ENCODE measurements at places on chromosomes 6 and 20.

- DNase-seq: no peak
Observed at GRCh38 chr20:58847463-58847862, 3.2 kb downstream of the GNAS-AS1 start.

- no peak for DNase-seq
Observed at GRCh38 chr6:89313006-89313405, 2.1 kb downstream of the GABRR2 start.

GRCh38 chr20:15205028-15205427 lies 867.6 kb upstream of the FLRT3 start:
- no peak for DNase-seq

DNA sequence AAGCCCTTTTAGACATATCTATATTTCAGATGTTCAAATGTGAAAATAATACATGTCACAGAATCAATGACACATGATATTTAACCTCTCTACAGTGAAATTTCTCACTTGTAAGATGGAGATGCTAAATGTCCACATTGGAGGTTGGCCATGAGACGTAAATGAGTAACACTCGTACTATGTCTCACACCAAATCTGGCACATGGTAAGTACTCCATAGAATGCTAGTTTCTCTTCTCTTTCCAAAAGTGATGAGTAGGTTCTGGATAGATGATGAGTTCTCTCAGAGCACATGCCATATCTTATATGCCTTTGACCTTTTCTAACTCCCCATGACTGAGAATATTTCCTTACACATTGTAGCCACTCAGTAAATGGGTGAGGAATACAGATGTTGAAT lies 17.7 kb downstream of the GFOD1 start:
- DNase-seq: no peak

GRCh38 chr6:159233365-159234101 lies 64.3 kb downstream of the FNDC1 start:
- DNase-seq: no peak

DNA sequence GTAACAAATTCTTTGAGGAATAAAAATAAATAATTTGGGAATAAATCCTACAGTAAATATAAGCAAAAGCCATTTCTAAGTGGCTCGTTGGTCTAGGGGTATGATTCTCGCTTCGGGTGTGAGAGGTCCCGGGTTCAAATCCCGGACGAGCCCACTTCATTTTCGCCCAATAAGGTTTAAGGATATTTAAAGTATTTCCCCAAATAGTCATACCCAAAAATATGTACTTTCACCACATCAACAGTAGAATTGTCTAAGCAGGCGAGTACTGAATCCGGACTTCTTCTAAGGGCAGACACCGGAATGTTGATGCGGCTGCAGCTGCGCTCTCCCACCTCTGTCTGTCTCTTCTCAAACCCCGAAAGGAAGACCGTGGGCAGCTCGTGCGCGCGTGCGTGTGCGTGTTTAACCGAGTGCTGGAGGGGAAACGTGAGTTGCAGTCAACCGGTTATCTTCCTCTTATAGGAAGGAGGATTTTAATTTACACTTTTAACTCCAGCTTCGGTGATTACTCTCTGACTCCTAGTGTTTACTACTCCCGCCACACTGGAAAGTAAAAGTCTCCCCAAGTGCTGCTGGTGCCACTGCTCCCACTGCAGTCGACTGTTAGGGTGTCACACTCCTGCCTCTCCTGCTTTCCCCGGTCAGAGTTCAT lies 155.7 kb upstream of the PRSS16 start:
- no peak for DNase-seq

GRCh38 chr6:163099621-163100171 lies 314.8 kb upstream of the QKI start:
- DNase-seq: no peak

- no peak for DNase-seq
Observed at GRCh38 chr6:147740326-147740725, 231.8 kb downstream of the SAMD5 start.

- DNase-seq: no peak
Observed at GRCh38 chr6:128738112-128738511, 144.8 kb upstream of the LAMA2 start.

DNA sequence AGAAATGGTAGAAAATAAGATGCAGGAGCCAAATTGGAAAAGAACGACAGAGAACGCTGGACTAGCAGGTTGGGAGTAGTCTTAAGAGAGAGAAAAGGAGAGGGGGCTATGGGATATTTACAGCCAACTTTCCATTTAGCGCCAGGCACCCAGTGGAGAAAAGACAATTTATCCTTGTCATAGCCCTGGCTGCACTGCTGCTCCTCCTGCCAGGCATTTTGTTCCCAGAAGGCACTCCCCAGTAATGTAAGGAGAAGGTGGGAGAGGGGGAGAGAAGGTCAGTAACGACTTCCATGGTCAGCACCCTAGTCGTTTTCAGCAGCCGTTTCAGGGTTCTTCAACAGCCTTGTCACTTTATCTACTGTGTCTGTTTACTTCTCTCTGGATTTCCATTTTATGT lies 159.0 kb downstream of the TRMT11 start:
- no peak for DNase-seq

DNA sequence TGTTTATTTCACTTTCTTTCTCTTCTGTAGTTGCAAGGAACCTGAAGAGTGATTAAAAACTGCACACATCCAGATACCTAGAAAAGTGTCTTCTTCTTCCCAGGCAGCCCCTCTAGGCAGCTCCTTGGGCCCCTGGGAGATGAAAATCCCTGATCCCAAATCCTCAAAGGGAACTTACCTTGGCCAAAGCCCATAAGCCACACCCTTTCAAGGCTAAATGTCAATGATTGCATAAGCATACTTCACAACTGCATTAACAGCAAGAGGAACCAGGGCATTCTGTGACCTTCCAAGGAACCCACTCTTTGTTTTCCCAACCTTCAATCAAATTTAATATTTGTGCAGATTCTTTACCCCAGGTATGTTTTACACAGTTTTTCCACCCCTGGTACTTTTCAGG lies 4.4 kb upstream of the HMGN3 start:
- DNase-seq: no peak

GRCh38 chr6:117089604-117090003 lies 175.8 kb upstream of the VGLL2 start:
- no peak for DNase-seq

DNA sequence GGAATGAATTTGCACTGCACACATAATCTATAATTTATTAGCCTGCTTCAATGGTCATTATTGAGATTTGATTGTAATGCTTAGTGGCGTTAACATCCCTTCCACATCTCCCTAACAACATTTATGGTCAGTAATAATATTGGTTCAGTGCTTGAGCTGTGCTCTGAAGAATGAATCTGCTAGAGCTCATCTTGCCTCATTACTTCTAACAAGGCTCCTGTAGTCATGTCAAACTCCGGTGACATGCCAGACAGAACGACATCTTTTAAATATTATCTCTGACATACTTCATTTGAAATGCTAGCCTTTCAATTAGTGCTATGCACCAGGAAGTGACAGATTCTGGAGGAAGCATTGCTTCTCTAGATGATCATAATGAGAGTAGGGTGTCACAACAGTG lies 240.3 kb upstream of the BTBD3 start:
- DNase-seq: no peak

DNA sequence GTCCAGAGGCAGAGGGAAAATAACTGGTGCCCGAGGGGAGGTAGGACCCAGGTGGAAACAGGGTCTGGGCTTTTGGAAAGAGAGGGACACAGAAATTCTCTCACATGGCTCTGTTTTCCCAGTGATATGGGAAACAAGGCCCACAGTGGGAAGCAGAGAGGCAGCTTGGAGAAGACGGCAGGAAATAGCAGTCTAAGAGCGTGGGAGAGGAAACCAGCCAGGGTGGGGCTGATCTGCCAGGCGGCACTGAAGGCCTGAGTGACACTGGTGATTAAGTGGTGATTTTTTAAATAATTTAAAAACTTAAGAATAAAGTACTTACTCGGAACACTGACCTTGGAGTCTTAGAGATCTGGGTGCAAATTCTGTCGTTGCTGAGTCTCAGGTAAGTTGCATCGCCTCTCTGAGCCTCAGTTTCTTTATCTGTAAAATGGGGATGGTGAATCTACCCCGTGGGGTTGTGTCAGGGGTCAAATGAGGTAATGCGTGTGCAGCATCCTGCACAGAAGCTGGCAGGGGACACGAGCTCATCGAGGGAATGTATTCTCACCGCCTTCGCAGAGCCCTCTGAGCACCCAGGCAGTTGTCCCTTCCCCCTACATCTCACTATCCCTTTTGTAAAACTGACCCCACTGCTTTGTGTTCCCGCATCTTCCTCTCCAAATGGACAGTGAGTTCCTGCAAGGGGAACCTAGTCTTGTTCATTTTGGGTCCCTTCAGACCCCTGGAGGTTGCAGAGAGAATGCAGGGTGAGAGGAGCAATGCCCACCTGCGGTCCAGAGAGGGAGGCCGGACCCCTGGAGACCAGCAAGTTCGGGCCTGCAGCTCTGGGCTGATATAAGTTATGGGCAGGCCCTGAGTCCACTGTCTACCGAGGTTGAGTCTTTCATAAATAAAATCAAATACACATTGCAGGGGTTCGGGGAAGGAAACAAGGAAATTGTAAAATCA lies 228.6 kb upstream of the PMEPA1 start:
- DNase-seq: no peak

DNA sequence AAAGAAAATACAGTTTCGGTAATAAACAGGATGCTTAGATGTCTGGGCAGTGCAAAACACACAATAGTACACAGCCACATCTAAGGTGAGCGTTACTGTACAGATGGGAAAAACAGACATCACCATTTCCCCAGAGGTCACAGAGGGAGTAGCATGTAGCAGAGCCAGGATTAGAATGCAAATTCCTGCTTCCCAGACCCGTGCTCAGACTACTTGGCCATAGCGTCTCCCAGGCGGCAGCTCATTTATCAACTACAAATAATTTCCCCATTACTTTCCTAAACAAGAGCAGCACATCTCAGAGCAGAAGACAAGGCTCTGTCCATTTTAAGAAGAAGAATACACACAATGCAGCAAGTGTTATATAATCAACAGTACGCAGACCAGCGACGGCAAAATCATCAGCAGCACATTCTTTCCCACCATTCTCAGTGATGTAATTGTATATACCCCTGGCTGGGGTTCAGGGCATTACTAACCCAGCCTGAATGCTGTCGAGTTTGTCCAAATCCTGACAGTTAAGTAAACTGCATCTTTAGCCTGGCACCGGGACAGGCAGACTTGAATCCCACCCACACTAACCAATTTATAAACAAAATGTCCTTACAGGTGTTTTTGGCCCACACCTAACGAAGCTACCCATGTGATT lies 61.9 kb downstream of the CNKSR3 start:
- DNase-seq: no peak

DNA sequence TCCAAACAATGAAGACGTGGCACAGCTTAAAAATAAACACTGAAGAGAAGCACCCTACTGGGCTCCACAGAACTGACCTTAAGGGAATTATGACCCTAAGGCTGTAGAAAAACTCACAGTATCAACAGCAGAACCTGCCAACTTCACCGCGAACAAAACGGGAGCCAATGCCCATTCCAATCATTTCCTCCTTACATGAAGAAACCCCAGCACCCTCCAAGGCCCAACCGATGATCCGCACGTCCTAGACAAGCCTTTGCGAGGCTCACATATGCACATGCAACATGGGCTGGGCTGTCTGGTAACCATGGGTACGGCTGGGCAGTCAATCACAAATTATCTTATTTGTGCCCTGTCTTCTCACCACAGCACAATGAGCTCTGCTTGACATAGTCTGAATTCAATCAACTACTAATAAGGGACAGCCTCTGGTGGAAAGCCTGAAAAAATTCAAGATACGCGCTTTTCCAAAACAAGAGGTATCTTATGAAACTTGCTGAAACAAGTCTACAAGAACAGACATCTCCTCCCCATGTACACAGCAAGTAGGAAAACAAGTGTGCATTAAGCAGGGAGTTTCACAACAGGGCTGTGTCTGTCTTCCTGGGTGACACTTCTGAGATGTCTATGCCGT lies 1.7 kb downstream of the DIDO1 start:
- DNase-seq: no peak

GRCh38 chr20:61477451-61477861 lies 225.4 kb downstream of the CDH4 start:
- DNase-seq: no peak

DNA sequence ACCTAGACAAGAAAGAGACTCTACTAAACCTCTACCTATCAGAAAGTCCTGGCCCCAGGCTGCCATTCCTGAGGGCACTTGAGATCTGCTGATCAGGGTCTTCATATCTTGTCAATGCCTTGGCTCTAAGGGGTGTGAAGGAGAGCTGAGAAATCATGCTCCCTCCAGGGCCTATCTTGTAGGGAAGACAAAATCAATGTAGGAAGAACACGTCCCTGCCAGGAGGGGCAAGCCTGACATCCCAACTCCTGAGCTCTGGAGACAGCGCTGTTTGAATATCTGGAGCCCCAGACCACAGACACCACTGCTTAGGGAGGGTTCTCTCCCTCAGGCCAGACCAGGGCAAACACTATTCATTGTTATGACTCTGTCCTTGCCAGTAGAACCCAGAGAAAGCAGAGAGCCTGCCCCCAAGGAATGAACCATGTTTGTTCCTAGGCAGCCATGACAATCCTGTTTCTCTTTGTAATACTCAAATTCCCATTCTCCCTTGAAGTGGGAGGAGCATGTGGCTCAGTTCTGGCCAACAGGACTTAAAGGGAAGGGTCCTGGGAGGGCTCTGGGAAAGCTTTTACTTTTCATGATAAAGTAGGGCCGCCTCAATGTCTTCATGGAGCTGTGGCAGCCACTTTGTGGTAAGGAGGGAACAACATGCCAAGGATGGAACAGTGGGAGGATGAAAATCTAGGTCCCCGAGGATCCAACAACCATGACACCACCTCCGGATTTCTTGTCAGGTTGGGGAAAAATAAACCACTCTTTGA lies 1.8 kb upstream of the FASTKD5 start:
- no peak for DNase-seq

GRCh38 chr6:22473991-22474682 lies 95.2 kb upstream of the HDGFL1 start:
- no peak for DNase-seq

DNA sequence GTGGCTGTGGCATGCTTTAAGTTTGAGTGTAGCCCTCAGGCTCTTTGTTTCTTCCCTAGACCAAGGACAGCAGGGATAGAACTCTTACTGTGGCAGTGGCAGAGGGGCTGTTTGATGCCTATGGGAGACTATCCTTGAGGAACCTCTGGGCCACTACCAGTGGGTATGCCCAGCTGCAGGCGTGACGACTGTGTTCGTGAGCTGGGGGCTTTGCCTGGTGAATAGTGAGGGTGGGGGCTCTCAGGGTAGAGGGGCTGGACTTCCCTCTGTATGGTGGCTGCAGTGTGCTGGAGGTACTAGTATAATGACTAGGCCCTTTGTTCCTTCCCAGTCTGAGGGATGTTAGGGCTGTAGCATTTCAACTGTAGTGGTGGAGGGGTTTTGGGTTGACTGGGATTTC lies 1242.0 kb downstream of the KHDRBS2 start:
- DNase-seq: no peak

DNA sequence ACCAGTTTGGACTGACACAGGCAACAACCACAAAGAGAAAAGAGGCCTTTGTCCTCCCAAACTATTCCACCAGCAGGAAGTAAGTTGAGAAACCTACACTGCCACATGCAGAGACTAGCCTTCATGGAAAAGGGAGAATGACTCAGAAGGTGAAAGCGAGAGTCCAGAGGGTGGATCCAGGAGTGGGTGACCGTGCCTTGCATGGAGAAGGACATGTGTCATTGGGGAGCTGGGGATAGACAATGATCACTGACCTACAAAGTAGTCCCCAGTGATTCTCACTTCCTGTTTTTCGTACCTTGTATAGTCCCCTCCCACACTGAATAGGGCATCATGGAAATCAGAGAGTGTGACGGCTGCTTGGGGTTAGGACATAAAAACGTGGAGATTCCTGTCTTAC lies 91.9 kb downstream of the MYLK4 start:
- no peak for DNase-seq

GRCh38 chr6:147449405-147450161 lies 58.9 kb upstream of the SAMD5 start:
- no peak for DNase-seq

All from stimulated activated CD8-positive, alpha-beta memory T cell treated with anti-CD3 and anti-CD28 coated beads, Interleukin-4, amount 100 ng/mL, for 4 hours (primary cell).